ENCODE measurements at places on chromosomes 3 and 15.

GRCh38 chr3:55775366-55776154, 288.5 kb upstream of the WNT5A start:
- no peak for DNase-seq

GRCh38 chr15:59399465-59400102, 26.9 kb upstream of the MYO1E start:
- no peak for DNase-seq

GRCh38 chr3:156258301-156258700, 137.9 kb downstream of the KCNAB1 start:
- no peak for DNase-seq

- DNase-seq = no peak
Measured at GRCh38 chr15:62846805-62847495, 195.6 kb upstream of the TPM1 start.

DNA sequence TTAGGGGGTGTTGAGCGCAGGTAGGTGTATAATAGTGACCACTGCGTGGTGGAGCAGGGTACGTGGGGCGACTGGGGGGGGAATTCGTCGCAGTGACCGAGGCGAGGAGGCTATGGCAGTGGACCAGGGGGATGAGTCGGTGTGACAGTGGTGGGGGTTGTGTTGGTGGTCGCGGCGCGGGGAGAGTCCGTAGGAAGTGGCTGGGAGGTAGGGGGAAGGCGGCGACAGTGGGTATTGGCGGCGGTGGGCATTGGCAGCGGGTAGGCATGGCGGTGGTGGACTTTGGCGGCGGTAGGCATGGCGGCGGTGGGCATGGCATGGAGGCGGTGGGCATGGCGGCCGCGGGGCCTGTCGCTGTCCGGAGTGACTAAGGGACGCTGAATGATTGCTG, 739 bp downstream of the SNRPN start:
- no peak for DNase-seq

- DNase-seq = no peak
Measured at GRCh38 chr3:61425356-61425755, 136.0 kb upstream of the PTPRG start.

- no peak for DNase-seq
Measured at GRCh38 chr3:153032891-153033290, 129.1 kb upstream of the RAP2B start.

DNA sequence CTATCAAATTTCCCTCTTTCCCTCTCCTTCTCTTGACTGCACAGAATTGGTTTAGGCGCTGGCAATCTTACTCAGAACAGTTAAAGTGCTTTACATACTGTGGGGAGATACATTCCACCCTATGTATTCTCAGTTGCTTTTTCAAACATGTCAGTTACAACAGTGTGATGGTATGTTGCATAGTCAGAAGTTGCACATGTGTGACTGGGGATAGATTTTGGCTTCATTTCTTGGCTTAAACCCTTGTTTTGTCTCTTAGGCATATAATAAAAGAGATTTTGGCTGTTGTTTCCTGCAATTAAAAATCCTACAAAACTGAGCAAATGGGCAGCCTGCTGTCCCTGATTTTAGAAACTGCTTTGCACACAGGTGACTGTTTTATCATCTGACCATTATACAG, 86.7 kb downstream of the PIK3R4 start:
- no peak for DNase-seq

DNA sequence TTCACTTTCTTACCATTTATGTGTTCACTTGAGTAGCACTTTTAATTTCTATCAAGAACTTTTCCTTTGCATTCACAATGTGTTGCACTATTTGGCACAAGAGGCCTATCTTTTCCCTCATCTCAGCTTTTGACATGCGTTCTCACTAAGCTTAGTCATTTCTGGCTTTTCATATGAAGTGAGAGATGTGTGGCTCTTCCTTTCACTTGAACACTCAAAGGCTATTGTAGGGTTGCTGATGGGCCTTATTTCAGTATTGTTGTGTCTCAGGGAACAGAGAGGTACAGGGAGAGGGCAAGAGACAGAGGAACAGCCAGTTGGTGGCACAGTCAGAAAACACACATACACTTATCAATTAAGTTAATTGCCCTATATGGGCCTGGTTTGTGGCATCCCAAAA, 127.4 kb upstream of the MLF1 start:
- no peak for DNase-seq

GRCh38 chr3:14222900-14223594, 44.4 kb downstream of the LSM3 start:
- DNase-seq = no peak

DNA sequence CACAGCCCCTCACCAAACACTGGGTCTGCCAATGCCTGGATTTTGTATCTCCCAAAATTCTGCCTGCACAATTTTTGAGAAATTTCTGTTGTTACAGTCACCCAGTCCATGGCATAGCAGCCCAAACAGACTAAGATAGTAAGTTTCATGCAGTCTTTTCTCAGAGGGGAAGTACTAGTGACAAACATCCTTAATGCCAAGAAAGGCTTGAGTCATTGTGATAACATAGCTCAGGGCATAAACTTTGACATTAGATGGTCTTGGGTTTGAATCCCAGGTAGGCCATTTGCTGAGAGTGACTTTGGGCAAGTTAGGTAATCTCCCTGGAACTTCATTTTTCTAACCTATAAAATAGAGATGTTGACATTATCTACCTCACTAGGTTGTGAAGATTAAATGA, 36.1 kb upstream of the PFN2 start:
- no peak for DNase-seq

DNA sequence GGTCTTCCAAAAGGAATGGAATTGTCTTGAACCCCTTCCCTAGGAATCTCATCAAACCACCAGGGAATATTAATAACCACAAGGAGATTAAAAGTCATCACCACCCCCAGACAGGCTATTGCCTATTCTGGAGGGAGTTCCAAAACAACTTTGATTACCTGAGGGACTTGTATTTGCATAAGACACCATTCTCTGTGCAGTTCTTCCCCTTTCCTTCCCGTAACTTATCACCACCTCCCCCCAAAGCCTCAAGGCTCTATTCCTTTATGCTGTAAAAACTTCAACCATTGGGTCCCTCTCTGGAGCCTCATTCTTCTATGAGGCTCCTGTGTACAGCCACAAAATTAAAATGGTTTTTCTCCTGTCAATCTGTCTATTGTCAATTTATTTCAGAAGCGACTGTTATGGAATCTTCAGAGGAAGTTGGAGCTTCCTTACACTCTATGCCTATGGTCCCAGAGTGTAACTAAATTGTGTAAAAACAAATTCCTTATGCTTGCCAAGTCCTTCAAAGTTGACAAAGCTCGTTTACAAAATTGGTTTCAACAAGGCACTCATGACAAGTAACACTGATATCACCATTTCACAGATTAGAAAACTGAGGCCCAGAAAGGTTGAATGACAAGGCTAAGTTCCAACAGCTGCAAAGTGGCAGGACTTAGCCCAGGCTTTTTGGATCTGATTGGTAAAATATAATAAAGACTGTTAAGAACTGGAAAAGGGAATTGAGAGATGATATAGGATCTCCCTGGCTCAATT, 68.3 kb upstream of the HERC1 start:
- DNase-seq = no peak

- no peak for DNase-seq
Measured at GRCh38 chr3:129046037-129046731, 14.4 kb upstream of the GP9 start.

DNA sequence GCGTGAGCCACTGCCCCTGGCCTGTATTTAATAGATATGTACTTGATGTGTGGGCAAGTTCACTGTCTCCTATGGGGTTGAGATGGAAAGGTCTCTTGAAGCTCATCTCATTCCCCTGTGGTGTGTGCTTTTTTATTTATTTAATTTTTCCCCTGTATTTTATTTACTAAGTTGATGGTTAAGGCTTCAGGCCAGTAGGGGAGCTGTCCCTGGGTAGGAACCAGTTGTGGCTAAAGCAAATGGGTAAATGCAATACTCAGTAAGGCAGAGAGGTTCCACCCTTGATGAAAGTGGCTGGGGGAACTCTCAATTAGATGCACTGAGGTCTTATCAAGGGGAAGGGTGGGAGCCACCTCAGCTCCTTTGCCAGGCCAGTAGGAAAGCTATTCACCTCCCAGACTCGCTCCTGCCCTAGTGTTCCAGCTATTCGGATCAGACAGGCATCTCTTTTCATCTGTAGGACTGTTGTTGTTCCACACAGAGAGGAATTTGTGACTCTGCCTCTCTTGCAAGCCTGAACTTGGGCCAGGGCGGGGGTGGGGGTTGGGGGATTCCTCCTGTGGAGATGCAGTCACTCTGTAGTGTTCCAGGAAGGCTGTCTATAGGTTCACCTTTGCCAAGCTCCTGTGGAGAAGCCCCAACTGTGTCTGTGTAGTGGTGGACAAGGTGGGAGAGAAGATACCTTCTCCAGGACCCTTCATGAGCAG, 26.1 kb downstream of the PCCB start:
- DNase-seq = no peak

- no peak for DNase-seq
Measured at GRCh38 chr3:72776-73175, 123.8 kb upstream of the CHL1 start.

GRCh38 chr15:25171856-25172687, 217.3 kb downstream of the SNRPN start:
- no peak for DNase-seq

GRCh38 chr3:15535732-15536131, 14.2 kb upstream of the COLQ start:
- DNase-seq = no peak

- DNase-seq = no peak
Measured at GRCh38 chr15:77027697-77028450, 32.9 kb downstream of the PSTPIP1 start.

DNA sequence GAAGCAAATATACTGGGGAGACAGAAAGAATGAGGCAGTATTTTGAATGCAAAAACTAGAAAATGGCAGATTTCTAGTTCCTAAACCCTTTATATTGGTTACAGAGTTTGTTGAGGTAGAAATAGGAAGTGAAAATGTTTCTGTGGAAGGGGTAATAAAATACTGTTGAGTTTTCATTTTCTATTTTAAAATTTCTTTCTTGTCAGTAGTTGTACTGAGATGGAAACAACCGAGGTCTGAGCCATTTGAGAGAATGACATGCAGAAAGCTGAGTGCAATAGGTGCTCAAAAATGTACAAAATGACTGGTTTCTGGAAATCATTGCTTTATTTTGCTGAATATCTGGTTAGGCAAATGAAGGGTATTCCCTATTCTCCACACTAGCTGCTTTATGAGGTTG, 361.4 kb downstream of the CHL1 start:
- DNase-seq = no peak

DNA sequence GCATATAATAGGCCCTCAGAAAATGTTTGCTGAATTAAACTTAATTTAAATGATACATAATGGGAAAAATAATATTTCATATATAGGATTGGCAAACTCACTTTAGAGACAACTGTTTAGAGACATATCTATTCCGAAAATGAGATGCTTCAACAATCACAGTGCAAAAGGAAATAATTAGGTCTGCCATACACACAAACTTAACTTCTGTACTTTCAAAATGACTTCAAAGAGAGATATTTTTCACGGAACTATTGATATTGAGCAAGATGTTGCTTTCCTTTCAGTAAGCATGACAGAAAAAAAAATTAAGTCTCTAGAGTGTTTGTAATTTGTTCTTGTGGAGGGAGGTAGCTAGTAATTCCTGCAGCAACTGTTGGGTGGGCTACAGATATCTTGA, 769.5 kb downstream of the TUSC7 start:
- DNase-seq = no peak

GRCh38 chr3:72288955-72289691, 504.2 kb upstream of the PROK2 start:
- DNase-seq = no peak

DNA sequence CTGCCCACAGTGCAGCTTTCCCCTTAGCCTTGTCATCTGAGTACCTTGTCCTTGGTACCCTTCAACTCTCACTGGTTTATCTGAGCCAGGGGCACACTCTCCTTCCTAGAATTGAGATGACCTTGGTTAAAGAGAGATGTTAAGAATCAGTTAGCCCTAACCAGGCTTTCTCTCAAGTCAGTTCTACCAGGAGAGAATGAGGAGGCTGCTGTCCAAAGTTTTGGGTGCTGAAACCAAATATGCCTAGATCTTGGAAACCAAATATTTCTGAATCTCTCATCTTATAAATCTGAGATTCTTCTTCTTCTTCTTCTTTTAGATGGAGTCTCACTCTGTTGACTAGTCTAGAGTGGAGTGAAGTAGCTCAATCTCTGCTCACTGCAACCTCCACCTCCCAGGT, 12.0 kb upstream of the CTXND1 start:
- DNase-seq = no peak

Data from stimulated activated CD8-positive, alpha-beta memory T cell treated with anti-CD3 and anti-CD28 coated beads, Interleukin-4, amount 100 ng/mL, for 1 hour (primary cell).